ENCODE measurements at places on chromosomes 3 and 15.
A peak's percentile ranks its signal among the peaks of the same experiment; 100 is the strongest.

- DNase-seq, result no peak
Measured at GRCh38 chr3:101732240-101732641, 7.8 kb downstream of the CEP97 start.

DNA sequence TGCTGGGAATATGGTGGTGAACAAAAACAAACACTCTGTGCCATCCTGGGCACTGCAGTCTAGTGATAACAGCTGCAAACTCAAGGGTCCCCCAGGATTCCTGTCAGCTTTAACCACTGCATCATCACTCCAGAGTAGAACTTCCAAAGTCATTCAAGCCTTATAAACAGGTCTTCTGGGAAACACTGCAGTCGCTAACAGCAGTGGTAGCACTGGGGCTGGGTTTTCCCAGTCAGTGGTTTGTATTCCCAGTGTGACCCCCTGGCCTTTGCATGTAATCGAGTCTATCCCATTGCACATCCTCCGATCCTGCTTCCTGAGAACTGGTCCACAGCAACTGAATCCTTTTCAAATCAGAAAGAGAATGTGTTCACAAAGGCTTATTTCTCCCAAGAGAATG lies 623.5 kb downstream of the EDEM1 start:
- DNase-seq, result no peak

- DNase-seq, result no peak
Measured at GRCh38 chr3:36907911-36908646, 36.8 kb downstream of the TRANK1 start.

- no peak for DNase-seq
Measured at GRCh38 chr15:88021601-88022000, 234.9 kb downstream of the NTRK3 start.

GRCh38 chr15:94297558-94297957 lies 66.2 kb downstream of the MCTP2 start:
- DNase-seq, result no peak

GRCh38 chr15:96340598-96341512 lies 10.4 kb downstream of the NR2F2 start:
- peak; percentile 8 for DNase-seq

- no peak for DNase-seq
Measured at GRCh38 chr3:122080207-122080587, 25.0 kb downstream of the CD86 start.

DNA sequence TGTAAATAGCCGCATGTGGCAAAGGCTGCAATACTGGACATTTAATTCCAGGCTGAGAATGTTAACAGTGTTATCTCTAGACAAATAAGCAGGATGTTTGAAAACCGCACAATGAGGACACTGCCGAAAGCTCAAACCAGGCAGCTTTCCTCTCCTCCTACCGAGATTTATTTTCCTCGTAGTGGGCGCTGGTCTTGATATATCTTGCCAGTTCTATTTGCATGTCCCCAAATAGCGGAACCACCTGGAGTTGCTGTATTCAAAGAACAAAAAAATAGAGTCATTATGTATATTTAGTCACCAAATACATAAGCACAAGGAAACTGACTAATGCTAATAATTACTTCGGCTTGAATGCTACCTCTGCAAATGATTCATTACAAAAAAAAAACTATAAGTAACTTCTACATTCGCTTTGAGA lies 46.5 kb downstream of the CYFIP1 start:
- DNase-seq, result peak; percentile 71

- no peak for DNase-seq
Measured at GRCh38 chr3:119279584-119280243, 14.5 kb upstream of the ARHGAP31 start.

GRCh38 chr3:182710557-182711157 lies 82.6 kb upstream of the ATP11B start:
- DNase-seq, result peak; percentile 41

GRCh38 chr3:122668930-122669730 lies 11.5 kb upstream of the PARP14 start:
- DNase-seq, result no peak

DNA sequence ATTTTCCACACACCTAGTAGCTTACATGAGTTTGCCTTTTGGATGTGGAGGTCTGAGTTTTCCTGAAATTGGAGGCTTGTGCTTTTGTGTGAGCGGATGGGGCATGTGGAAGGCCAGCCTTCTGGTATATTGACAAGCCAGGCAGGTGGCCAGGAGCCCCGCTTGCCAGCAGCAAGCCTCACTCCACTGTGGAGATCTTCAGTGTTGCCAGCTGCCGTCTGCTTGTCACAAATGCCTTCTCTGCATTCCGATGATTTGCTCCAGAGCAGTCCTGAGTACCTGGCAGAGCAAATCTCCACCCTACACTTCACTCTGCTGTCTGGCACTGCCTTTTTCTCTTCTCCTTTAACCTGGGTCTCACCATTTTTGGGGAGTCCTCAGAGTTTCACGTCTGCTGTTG lies 29.1 kb upstream of the CHST2 start:
- DNase-seq, result no peak

All from NCI-H774 (cell line).